ENCODE measurements at places on chromosomes 3 and 15.

DNA sequence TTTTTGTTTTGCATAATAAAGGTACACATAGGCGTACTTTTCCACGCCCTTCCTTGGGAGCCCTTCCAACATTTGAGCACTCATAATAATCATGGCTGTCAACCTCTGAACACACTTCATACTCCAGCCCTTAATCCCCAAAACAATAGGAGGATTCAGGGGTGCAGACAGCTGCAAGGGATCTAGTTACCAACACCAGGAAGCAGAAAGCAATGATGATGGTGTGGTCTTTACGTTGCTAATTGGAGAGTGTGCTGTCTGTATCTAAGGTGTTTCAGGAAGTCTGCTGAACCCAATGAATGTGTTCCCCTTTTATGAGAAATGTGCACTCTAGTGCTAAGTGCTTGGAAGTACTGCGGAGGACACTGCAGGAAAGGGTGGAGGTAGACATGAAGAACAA, 60.3 kb upstream of the PDZRN3 start:
- DNase-seq = no peak

- DNase-seq = no peak
Observed at GRCh38 chr3:108862865-108863798, 40.5 kb downstream of the TRAT1 start.

DNA sequence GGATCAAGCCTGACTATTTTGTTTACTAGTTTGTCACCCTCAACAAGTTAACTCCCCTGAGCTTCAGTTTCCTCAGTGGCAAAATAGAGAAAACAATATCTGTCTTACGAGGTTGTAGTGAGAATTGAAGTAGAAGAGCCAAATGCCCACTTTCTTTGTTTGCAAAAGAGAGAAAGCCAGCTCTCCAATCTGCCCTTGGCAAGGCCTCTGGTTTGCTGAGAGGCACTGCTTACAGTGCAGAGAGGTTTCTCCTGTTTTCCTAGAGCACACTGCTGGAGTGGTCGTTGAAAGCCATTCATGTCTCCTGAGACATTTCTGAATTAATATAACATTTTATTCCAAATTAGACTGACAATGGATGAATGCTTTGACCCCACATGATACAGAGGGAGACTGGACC, 260.5 kb upstream of the IGF1R start:
- DNase-seq = no peak

DNA sequence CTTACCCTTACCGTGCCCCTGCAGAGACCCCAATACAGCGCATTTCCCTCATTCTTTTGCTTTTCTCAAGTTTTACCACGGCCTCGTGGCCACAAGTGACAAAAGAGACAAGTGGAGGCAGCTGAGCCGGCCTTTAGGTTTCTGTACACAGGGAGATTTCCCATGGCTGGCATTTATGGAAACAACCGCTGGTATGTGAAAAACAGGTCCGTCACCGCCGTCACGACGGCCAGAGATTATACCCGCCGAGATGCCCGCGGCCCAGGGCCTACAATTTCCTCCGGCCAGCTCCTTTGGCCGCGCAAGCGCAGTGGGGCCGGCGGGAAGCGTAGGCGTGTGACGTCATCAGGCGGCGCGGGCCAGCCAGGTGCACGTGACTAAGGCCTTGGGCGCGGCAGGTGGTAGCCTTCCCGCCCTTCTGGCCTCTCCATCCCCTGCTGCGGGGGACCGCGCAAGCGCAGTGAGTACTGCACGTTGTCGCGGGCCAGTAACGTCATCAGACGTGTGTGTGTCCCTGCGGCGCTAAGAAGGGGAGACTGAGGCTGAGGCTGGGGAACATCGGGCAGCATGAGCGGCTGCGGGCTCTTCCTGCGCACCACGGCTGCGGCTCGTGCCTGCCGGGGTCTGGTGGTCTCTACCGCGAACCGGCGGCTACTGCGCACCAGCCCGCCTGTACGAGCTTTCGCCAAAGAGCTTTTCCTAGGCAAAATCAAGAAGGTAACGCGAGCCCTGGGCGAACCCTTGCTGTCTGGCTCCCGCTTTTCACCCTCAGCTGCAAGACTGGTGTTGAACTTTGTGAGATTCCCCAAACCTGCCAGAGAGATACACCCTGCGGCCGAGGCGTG, at the start of gene ACAD9:
TSS of gene ACAD9 (plus strand) at position 496 of the 845 bp plus-strand sequence. CDS start at position 568, 72 bp downstream.
- DNase-seq = peak; percentile 99

GRCh38 chr3:141129049-141129448, 77.9 kb downstream of the SPSB4 start:
- DNase-seq = no peak

- DNase-seq = no peak
Observed at GRCh38 chr3:21847005-21847404, 96.0 kb upstream of the ZNF385D start.

GRCh38 chr3:47104259-47104658, 59.7 kb downstream of the SETD2 start:
- DNase-seq = no peak

DNA sequence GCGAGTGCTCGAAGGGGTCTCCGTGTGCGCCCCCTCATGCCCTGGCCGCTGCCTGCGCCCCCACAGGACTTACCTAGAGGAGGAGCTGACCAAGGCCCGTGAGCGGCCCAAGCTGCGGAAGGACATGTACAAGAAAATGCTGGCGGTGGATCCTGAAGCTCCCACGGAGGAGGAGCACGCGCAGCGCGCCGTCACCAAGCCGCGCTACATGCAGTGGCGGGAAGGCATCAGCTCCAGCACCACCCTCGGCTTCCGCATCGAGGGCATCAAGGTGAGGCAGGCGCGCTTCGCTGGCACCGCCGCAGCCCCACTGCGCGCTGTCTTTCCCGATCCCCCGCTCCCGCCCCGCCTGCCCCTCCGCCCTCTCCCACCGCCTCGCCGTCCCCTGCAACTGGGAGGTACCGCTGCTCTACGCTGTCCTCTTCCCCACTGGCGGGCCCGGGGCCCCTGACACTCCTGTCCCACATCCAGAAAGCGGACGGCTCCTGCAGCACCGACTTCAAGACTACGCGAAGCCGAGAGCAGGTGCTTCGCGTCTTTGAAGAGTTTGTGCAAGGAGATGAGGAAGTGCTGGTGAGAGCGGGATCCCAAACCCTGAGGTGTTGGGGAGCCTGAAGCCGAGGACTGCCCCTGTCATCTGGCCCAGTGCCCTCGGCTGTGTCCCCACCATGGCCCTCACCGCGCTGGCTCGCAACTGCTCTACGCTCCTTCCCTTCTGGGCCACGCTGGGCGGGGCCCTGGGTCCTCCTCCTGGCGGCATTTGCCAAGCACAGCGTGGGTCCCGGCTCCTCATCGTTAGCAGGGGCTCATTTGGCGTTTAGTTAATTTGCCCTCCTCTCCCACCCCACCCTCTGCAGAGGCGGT, 8.5 kb downstream of the ITPKA start:
- DNase-seq = no peak

GRCh38 chr15:71089801-71090200, 25.5 kb upstream of the THSD4 start:
- DNase-seq = no peak

GRCh38 chr3:139561959-139562676, 22.6 kb upstream of the RBP1 start:
- DNase-seq = no peak

DNA sequence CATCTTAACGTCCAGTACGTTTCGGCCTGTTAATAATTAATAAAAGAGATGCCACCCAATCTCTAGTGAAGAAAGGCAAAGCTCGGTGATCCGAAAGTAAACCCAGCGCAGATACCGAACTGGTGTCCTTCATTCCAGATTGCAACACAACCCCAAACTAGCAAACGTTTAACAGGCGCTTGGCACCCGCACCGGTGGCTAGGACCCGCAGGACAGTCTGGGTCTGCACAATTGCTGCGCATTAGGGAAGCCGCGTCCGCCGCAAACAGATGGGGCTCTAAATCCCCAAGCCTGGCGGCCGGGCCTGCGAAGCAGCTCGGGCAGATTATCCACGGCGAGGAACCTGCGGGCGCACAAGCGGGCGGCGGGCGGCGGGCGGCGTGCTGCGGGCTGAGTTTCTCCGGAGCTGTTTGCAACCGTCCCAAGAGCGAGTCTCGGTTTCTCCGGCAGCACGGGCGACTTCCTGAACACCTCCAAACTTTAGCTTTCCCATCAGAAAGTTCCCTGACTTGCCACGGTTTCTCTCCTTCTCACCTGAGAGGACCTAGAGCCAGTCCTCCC, 112.1 kb upstream of the ICE2 start:
- peak; percentile 68 for DNase-seq

DNA sequence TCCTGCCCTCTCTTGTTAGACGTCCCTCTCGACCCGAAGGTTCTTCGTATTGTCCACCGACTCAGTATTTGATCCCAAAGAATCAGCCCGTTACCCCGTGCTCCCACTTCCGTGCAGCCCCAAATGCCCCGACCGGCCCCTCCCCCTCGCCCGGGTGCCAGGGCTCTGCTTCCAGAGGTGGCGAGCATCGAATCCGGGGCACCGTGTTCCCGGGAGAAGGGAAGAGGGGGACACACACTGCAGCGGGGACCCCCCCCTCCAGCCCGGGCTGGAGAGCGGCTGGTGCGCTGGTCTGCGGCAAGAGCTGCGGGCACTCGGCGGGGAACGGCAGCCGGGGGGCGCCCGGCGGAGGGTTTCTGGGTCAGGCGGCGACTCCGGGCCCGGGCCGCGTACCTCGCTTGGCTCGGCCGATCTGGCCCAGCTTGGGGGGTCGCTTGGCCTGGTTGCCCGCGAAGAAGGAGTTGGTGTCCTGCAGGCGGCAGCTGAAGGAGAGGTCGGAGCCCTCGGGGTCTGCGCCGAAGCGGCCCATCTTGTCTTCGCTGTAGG, 556 bp downstream of the CAMK2N2 start:
- no peak for DNase-seq
